ENCODE measurements at places on chromosomes 2 and 18. TPM values are rescaled to one million over a fixed set of nuclear protein-coding genes. Genes with fewer than 3 reads are reported as not detected.

- DNase-seq: peak; percentile 33
Measured at GRCh38 chr2:45649462-45649857, 2.0 kb upstream of the PRKCE start.

GRCh38 chr18:63143330-63143771 lies 176.2 kb downstream of the BCL2 start:
- DNase-seq: peak; percentile 68

DNA sequence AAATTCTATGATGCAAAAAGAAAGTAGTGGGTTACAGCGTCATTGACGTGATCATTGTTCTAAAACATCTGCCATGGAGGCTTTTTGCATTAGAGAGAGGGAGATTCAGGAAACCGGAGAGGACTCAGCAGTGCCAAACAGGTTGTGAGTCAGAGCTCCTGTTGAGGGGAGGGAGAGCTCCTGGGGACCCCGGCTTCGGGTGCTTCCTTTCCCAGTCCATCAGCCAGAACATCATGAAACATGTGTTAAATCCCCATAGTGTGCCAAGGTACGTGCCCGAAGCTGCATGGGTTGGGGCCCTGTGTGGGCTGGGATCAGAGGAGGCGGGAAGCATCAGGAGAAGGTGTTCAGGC lies 791 bp upstream of the CYRIA start:
- no peak for DNase-seq

DNA sequence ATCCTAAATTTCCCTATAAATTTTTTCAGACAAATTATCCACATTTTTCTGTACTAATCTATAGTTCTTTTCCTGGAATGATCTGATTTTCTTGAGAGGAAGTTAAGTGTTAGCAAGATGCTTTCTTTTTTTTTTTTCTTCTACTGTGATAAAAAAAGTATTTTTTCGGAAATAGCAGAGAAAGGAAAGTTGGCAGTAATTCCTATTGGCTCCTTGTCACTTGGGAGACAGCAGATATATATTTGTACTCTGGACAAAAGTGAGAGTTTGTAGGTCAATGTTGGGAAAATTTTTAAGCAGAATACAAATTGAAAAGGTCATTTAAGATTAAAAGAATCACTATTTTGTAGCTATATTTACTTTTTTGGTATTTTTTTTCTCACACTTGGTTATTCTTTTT lies 635.7 kb upstream of the NRXN1 start:
- DNase-seq: peak; percentile 67

DNA sequence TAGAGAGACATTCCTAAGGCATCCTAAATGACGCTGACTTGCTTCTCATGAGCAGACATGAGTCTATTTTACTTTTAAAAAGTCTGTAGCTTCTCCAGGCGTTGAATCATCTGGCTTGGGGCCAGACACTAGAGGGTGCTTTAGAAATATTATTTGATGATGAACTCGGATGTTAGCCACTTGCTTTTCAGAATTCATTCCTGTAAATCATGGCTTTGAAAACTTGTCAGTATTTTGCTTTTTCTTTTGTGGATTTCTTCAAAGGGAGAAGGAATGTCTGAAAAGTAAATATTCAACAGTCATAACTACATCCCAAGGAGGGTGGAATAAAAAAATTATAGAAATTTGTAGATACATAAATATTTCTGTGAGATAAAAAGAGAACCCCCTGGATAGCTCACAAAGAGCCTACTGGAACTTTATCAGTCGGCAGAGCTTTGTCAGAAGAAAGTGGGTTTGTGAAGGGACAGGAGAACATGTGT lies 370.8 kb downstream of the OSR1 start:
- peak; percentile 89 for DNase-seq

GRCh38 chr2:191574232-191574631 lies 103.7 kb upstream of the NABP1 start:
- DNase-seq: no peak

DNA sequence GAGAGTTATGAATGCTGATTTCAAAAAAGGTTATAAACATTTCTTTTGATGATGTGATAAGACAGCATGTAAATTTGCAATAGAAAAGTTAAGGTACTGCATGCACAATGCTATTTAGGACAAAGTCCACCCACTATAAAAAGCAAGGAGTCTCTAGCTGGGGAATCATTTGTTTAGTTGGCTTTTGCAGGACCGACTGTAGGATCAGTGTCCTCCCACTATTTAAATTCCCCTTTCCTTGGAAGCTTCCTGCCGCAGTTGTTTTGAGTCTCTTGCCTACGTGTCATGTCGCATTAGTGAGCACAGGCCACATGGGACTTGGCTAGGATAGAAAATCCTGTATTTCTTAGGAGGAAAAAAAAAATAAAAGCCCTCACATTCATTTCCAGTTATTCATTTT lies 13.1 kb downstream of the QPCT start:
- DNase-seq: peak; percentile 60

DNA sequence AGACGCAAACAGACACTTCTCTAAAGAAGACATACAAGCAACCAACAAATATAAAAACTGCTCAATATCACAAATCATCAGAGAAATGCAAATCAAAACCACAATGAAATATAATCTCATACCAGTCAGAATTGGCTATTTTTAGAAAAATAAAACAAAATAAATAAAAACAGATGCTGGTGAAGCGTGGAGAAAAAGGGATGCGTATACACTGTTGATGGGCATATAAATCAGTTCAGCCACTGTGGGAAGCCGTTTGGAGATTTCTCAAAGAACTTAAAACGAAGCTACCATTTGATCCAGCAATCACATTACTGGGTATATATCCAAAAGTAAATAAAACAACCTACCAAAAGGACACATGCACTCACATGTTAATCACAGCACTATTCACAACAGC lies 206.2 kb downstream of the HNMT start:
- DNase-seq: no peak

DNA sequence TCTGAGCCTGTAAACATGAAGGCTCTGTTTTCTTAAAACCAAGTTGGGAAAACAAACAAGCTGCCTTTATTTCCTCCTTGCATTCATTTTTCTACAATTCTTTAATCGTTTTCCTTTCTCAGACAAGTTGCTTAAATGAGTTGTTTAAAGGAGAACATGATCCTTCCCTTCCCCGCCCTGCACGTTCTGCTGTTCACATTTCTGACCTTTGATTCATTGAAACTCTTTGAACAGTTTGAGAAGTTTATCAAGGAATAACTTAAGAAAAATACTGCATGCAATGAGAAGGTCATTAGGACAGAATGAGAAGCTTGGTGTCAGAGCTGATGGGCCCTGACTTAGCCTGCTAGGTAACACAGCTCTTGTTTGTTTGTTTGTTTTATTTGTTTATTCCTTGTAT lies 181.6 kb downstream of the PARD3B start:
- no peak for DNase-seq

GRCh38 chr2:207352978-207353671 lies 176.6 kb upstream of the CREB1 start:
- no peak for DNase-seq

RAB17 gene
- polyA plus RNA-seq: 1.0 TPM

ZNF396 gene
- polyA plus RNA-seq: 1.6 TPM

DUSP19 gene
- polyA plus RNA-seq: 2.7 TPM

WDR33 gene
- polyA plus RNA-seq: 40.5 TPM

RGPD4 gene
- 0.11 TPM for polyA plus RNA-seq
